ENCODE measurements at places on chromosomes 16 and 17. TPM values are rescaled to one million over a fixed set of nuclear protein-coding genes. Genes with fewer than 3 reads are reported as not detected.

- no peak for DNase-seq
Observed at GRCh38 chr17:56812901-56813388, 20.8 kb downstream of the C17orf67 start.

GRCh38 chr17:68821860-68822696 is 133.1 kb downstream of the ABCA8 start:
- peak; percentile 56 for DNase-seq

DNA sequence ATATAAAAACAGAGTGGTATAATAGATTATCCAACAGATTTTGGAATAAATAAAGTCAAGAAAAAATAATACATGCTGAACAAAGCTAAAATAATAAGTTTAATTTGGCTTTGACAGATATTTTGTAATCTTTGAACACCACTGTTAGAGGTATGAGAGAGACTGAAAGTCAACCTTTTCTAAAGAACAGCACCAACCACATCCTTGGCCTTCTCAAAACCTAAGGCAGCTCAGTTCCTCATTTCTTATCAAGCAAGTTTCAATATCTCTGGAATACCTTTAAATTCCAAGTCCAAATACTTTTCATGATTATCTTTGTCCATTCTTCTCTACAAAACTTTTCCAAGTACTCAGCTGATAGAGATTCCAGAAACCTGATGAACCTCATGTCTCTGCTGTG is 1603.8 kb downstream of the CDH8 start:
- no peak for DNase-seq

Gene KRT40
- total RNA-seq, result not detected

Gene CYGB
- total RNA-seq, result 8.3 TPM

DNA sequence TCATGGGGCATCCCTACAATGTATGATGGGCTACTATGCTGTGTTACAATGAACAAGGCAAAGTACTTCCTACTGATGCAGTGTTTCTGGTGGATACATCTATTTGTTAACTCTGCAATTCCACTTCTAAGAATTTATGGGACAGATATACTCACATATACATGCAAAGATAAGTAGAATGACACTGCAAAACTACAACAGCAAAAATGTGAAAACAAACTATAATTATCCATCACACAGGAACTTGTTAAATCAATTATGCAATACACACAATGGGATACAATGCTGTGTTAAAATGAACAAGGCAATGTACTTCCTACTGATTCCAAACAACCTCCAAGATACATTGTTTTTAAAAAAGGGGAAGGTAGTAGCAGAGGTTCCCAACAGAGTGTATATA is 3.2 kb downstream of the DDX52 start:
- no peak for DNase-seq
